ENCODE measurements at places on chromosomes 3 and 15.

DNA sequence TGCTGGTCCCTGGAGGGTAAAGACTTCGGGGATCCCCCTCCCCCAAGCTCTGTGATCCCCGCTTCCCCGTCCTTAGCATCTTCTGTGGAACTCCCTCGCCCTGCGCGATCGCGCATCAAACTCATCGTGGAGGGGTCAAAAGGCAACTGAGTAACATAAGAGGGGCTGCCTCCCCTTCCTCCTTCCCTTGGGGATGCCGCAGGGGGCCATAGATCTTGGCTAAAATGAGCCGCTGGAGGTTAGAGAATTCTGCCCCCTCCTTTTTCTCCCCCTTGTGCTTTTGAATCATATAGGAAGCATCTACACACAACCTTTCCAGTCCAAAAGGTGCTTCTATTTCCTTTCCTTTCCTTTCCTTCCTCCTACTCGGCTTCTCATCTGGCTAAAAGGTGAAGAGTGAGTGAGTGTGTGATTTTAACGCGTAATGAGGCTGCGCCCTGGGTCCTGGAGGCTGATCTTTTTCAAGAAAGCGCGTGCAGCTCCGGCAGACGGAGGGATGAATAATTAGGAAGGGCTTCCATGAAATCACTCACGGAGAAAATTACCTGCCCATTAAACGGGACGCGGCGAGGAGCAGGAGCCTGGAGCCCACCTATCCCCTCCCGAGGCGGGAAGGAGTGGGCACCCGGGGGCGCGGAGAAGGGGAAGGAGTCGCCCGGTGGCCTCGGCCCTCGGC, 831 bp upstream of the ROBO2 start:
- no peak for DNase-seq

- DNase-seq = no peak
Measured at GRCh38 chr3:62876064-62876463, 848 bp upstream of the CADPS start.

DNA sequence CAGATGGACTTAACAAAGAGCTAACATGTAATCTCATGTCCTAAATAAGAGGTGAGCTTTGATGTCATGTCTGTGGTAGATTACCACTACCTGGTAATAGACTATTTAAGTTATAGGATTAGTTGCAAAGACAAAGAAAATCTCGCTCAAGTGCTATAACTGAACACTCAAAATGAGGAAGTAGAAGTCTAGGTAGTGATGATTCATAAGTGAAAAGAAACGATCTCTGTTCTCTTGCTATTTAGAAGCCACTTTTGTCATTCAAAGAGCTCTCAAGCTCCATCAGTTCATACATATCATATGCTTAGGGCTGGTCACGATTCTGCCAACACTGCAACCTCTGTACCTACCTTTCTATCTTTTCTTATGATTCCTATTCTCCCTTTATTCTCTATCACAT, 110.9 kb downstream of the EDEM1 start:
- peak; percentile 8 for DNase-seq

- DNase-seq = no peak
Measured at GRCh38 chr3:48090166-48090939, 74.1 kb upstream of the MAP4 start.

DNA sequence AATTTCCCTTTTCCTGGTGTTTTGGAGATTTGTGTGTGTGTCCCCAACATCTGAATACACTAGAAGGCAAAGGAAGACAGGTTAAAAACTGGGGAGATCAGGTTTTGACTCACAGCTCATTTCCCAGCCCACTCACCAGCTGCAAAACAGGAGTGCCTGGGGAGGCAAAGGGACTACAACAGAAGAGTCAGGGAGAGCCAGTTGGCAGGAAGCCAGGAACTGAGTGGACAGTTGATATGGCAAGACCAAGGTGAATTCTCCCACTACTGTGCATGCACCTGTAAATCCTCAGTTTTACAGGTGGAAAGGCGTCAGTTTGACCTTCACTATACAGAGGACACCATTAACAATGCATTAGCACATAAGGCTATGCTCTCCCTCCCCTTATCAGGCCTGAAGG, 901.5 kb upstream of the SEMA6D start:
- no peak for DNase-seq

- DNase-seq = no peak
Measured at GRCh38 chr3:37646865-37647264, 214.8 kb upstream of the CTDSPL start.

- DNase-seq = no peak
Measured at GRCh38 chr3:143808030-143808429, 40.2 kb downstream of the SLC9A9 start.

GRCh38 chr3:39168156-39168780, 14.9 kb upstream of the CSRNP1 start:
- DNase-seq = no peak

- no peak for DNase-seq
Measured at GRCh38 chr3:24199775-24200247, 254.7 kb downstream of the NR1D2 start.

- DNase-seq = no peak
Measured at GRCh38 chr3:180278583-180279188, 241.9 kb upstream of the PEX5L start.

DNA sequence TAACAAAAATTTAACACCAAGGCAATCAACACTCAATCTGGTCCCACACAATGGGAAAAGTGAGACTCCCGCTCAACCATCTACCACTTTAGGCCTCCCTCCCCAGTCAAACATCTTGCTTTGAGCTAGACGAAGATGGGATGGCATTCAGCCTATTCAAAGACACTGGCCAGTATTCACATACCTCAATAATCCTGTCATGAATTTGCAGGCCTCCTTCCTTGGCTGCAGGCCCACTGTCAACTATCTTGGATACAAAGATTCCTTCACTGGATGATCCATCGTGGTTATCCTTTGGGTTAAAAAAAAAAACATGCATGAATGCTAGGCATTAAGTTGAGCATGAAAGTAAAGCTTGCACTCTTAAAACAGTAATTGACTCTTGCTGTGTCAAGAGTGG, 22.6 kb downstream of the PDZRN3 start:
- no peak for DNase-seq

DNA sequence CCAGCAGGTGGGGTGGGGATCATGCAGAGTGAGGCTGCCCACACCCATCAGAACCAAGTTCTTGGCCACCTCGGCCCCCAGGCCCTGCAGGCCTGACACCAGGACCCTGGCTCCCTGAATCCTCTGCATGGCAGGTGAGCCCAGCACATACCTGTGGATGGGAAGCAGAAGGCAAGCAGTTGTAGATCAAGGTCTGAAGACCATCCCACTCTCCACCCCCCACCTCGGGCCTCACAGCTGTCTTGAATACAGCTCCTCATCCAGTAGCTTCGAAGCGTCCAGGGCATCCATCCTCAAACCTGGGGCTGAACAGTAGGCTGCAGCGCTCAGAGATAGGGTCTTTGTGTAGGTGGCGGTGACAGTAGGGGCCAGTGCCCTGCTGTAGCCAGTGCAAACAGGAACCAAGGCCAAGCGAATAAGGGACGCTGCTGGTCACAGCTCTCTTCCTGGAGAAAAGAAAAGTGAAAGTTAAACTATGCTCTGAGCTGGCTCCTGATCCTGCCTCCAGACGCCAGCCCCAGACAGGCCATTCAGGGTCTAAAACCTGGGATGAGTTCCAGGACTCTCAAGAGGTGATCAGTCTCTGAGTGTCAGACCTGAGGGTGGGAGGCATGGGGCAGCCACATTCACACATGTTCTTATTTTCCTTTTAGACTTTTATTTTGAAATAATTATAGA, at the start of gene UBA7:
UBA7 (minus strand) TSS at position 457 of the 678 bp plus-strand sequence; CDS start at position 291, 166 bp downstream.
- peak; percentile 83 for DNase-seq

DNA sequence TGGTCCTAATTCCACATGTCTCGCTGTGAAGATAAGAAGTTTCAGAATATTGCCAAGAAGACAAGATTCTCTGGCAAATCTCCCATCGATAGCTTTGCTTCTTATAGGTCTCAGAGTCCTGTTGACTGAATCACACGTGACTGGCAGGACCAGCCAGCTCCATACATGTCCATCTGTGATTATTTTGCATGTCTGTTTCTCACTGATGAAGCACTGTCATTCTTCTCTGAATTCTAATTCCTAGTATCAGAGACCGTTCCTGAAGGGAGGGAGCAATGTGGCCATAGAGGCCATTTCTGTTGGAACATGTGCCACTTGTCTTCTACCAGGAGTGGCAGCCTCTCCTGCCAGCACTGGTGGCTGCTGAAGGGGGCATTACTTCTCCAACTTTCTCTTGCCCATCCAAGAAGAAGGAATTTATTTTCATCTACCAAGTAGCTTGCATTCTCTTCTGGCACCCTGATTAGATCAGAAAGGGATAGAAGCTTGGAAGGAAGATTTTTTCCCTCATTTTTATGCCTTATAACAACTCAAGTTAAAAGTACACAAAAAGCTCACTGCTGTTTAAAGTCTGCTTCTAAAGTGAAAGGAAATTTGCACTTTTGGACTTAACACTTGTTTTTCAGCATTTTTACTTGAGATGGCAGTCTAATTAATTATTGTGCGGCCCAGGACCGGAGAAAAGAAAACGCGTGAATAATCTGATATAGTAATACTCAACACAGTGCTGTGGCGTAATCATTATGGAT, 115.8 kb downstream of the IQCH start:
- DNase-seq = no peak

- DNase-seq = no peak
Measured at GRCh38 chr15:66095871-66096687, 157.5 kb downstream of the MEGF11 start.

DNA sequence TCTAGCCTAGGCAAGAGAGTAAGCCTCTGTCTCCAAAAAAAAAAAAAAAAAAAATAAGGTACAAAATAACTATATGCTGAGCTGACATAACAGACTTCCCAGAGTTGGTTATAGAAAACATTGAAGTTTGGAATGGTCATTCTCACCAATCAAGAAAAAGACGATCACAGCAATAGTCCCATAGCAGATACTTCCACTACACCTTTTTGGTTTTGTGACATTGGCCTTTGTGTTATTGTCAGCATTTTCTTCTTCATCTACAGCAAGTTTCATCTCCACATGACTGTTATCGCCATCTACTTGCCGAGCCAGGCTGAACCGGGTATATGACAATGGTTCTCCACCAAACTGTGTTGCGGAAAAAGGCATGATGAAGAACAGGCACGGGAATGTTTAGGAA, 6.9 kb downstream of the TFRC start:
- no peak for DNase-seq

DNA sequence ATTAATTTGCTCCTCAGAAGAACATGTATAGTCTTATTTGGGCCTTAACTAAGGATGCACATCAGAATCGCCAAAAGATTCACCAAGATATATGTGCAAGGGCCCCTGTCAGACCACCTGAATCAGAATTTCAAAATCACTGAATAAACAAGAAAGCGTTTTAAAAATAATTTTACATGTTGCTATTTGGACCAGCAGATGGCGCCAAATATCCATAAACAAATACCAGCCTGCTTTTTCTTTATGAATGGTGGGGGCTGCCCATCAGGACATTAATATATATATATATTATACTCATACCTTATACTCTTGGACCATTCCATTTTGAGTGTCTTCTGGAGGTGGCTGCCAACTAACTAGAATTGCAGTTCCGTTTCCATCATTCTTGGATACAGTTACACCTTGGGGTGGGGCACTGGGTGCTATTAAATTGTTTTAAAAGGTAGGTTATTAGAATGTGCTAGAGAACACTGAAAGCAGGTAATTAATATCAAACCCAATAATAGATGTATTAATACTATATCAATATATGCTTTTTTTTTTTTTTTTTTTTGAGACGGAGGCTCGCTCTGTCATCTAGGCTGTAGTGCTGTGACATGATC, 1108.3 kb downstream of the ROBO1 start:
- no peak for DNase-seq

DNA sequence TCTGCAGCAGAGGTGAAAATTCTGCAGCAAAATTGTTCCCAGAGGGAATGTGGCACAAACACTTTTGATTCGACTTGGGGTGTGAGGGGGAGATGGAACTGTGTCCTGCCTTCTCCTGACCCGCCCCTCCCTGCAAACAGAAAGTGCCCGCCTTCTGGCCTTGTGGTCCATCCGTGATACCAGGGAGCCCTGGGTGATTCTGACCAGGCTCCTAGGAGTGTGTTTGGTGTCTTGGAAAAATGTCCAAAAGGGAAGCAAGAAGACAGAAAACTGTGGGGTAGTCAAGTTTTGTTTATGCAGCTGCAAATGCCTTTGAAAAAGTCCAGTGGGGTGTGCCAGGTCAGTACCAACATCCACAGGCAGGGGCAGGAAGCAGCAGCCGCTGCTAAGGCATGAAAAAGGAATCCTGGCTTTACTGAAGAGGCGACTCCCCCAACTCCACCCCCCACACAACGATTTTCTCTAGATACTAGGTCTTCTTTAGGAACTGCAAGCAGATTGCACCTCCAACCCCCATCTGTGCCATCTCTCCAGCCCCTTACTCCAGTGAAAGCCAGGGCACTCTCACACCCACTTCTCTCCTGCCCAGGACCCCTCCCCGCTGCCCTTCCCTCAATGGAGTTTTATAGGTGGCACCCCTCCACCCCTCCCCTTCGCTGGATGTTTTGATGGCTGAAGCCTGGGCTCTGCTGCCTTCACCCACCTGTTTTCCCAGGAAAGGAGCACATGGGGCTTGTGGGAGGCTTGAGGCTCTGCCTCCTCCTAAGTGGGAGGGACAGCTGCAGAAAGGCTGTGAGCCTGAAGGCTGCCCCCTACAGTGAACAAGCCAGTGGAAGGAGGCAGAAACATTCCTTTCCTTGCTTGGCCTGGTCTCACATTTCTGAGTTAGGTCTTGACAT, 82.4 kb upstream of the HERC1 start:
- DNase-seq = no peak

DNA sequence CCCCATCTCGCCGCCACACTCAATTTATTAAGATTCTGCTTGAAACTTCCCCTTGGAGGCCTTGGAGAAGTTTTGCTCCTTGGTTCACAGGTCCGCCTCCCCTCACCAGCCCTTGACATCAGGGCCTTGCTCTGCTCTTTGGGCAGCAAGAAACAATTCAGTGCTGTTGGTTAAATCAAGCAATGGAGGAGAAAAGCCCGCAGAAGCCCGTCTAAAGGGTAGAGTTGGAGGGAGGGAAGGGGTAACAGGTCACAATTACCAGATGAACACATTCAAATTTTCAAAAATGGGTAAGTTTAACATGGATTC, 429 bp downstream of the PARP9 start:
- DNase-seq = no peak

- no peak for DNase-seq
Measured at GRCh38 chr3:63791974-63792373, 27.1 kb upstream of the C3orf49 start.
